Daoy (cell line): ENCODE measurements at places on chromosomes 6 and 20. TPM values are rescaled to one million over a fixed set of nuclear protein-coding genes. Genes with fewer than 3 reads are reported as not detected.

GRCh38 chr20:25220021-25220730, 24.7 kb downstream of the ENTPD6 start:
- no peak for DNase-seq

GRCh38 chr6:99473730-99474129, 41.5 kb downstream of the USP45 start:
- DNase-seq = no peak

The ZBTB46 gene
- total RNA-seq = 3.4 and 3.5 TPM in 2 replicates

DNA sequence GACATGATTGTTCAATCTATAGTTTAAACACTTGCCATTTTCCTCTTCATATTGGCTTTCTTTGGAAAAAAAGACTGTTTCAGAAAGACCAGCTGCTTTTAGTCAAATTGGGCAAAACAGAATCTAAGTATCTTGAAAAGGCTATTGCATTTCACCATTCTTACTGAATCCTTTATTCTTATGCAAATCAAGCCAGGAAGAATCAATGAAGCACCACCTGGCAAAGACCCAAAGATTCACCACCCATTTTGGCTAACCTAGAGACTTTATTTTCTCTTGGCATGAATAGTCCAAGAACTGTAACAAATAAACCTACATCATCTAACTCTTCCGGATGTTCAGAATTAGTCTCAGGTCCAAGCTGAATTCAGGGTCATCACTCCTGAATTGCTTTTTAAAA, 71.3 kb upstream of the EYA4 start:
- DNase-seq = no peak

The TGM2 gene
- 27.3 and 33.4 TPM in 2 replicates for total RNA-seq
